ENCODE measurements at places on chromosomes 4 and X.

DNA sequence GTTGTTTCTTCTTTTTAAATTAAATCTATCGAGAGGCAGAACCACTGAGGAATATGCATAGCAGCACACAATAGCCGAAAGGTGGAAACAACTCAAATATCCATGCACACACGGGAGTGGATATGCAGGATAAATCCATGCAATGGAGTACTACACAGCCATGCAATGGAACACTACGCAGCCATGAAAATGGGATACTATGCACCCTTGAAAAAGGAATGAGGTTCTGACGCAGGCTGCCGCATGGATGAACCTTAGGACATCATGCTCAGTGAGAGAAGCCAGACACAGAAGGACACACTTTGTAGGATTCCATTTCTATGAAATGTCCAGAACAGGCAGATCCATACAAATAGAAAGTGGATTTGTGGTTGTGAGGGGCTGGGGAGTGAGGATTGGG is 18.4 kb upstream of the P2RY8 start:
- no peak for DNase-seq

GRCh38 chr4:187307131-187307530 is 583.5 kb upstream of the FAT1 start:
- DNase-seq = no peak

DNA sequence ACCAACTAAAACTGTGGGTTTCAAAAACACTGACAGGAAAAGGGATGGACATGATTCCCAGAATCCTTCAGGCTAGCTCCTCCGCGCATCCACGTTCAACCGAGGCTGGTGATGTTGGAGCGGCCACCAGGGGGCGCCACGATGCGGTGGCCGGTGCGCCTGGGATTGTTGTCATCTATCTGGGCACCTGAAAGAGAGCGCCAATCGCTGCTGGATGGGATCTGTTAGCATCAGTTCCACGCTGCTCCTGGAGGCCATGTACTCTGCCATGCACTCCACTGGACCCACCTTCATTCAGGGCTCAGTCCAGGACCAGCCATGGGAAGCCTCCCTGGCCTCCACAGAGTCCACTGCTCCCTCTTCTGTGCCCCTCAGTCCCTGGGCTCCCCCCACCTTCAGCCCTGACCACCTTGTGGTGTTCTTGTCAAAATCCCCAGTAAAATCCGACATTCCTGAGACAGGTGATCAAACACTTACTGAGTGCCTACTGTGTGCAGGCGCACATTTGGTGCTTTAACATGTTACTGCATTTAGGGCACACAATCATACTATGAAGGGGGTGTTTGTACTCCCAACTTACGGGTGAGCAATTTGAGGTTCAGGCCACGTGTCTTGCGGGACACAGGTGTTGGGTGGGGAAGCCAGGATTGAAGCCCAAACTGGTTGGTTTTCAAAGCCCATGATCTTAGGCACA is 71.1 kb downstream of the CRMP1 start:
- DNase-seq = no peak

- DNase-seq = peak; percentile 24
Observed at GRCh38 chr4:5050520-5051277, 581 bp upstream of the STK32B start.

DNA sequence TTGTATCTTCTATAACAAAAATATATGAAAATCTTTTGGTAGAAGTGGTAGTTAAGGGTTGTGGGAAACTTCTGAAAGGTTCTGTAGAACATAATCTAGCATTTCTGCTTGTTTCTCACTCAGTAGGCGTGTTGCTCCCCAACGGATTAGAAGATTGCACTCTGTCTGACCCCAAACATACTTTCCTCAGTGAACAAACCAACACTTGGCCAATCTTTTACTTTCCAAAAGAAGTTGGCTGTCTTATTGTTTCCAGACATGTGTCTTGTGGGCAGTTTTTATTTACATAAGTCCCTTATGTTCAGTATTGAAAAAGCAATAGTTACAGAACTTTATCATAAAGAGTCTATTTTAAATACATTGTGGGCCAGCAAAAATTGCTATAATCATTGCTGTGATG is 312.8 kb upstream of the EPHA5 start:
- no peak for DNase-seq

DNA sequence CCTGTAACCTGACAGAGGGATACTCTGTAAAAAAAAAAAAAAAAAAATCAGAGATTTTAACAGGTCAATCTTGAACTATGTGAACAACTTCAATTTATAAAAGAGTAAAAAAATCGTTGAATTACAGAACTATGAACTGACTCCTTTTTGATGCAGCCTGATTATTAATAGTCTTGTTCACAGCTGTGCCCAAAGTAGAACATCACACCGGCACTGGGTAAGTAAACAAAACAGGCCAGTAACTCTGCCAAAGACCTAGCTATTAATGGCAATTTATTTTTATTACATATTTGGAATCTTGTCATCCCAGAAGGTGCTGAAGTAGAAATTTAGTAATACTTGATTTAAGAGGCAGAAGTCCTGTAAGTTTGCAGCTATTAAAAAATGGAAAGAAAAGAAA is 31.4 kb downstream of the CPE start:
- no peak for DNase-seq

DNA sequence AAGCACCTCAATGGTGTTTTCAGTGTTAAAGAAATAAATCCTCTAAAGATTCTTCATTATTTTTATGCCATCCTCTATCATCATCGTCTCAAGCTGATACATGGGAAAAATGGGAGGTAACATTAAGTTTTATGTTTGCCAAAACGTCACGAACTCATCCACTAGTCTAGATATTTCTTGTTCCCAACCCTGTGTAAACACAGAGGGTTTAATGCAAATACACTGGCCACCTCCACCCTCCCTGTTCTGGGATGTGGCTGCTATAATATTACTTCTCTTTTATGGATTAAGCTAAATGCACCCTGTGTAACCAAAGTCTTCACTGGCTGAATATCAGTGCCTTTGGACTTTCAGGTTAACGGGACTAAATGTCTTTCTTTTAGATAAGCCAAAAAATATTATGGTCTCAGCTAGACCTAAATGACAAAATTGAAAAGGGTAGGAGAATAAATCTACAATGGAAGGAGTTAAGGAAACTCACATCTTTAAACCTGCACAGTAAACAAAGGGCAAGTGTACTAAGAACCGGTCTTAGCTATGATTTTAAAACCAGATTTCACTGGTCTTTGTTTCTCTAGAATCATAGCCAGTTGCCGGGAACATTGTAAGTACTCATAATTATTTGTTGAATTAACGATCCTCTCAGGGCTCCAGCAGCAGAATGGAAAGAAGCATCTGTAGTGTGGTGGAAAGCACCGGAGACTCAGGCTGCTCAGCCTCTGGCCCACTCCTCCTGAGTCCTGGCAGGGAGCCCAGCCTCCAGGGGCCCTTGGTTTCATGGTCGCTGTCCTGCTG is 103.5 kb upstream of the NOCT start:
- DNase-seq = no peak

GRCh38 chrX:49233887-49234555 is 881 bp upstream of the CACNA1F start:
- no peak for DNase-seq

GRCh38 chr4:29390921-29391320 is 1329.2 kb upstream of the PCDH7 start:
- DNase-seq = no peak

- no peak for DNase-seq
Observed at GRCh38 chrX:39859991-39860861, 237.5 kb downstream of the BCOR start.

- no peak for DNase-seq
Observed at GRCh38 chrX:56796641-56797395, 67.8 kb downstream of the NBDY start.

DNA sequence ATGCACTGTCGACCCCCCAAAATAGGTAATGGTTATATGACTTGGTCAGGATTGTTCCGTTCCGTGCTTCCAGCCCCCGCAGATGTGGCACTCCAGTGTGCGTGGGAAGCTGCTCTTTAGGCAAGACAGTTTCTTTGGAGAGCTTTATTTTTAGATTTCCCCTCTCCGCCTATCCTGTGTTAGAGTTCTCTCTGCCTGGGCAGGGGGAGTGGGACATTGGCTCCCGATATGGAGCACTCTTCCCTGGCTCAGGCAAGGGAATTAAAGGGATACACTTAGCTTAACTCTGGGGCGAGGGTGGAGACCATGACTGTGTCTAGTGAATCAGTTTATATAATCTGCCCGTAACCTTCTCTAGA is 36.0 kb downstream of the DLG3 start:
- DNase-seq = no peak

DNA sequence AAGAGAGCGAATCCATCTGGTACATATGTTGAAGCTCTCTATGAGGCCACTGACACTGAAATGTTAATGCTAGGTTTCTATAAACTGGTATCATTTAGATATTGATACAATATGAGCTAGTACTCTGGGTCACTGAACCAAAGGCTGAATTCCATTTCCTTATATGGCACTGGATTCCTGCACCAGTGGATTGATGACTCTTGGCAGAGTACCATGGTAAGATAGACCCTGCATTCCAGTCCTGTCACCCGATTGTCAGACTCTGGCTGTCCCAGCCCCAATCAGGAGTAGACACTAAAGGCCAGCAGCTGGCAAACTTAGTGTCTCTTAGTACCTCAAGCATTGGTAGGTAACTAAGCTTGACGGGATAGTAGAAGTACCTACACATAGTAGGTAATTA is 44.0 kb upstream of the EOLA2 start:
- DNase-seq = no peak

DNA sequence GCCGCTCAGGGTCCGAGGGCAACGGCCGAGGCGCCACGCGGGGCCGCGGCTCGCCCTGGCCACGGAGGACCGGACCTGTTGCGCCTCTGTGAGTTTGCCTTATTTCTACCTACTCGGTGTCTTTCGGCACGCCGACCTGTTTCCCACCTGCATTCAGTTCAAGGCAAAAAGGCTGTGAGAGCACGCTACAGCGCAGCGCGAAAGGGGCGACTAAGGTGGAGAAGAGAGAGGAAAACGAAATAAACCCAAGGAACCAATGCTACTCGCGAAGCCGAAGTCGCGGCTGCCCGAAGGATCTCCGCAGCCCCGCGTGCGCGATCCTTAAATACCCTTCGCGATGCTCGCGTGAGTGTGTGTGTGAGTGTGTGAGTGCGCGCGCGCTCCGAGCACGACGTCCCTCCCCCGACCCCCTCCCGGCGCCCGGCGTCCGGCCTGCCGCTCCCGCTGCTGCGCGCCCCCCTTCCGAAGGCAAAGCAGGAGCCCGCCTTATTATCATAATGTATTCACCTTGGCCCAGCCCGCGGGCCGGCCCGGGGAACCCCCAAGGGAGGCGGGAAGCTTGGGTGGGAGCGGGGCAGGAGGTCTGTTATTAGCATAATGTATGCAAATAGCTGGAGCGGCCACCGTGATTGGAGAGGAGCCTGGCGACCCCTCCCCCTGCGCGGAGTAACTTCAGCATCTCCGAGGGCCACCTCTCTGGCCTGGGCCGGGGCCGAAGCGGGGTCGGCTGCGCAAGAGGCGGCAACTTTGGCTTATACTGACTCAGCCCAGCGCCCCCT is at the start of gene COL25A1:
TSS of gene COL25A1 (minus strand) at position 298 of the 779 bp plus-strand sequence.
- DNase-seq = peak; percentile 11

DNA sequence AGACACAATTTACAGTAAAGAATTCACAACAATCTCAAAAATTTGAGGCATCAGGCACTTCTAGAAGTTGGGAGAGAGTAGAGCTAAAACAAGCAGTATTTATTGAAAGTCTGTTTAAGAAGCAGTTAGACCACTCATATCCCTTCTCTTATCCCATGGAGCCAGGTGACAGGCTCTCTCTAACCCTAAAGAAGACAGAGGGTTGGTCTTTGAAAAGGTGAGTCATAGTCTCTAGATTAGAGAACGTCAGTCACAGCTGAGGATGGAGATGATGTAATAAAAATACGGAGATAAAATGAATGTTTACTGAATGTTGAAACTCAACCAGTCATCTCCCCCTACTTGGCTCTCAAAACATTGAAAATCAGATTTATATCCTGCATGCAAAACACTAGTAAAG is 223.8 kb downstream of the CHIC2 start:
- DNase-seq = no peak

All from NCI-H524 treated with DMSO at 0.1 percent for 48 hours (cell line).